Femur (tissue), 1 donor: ENCODE measurements at places on chromosomes 12 and 14.

DNA sequence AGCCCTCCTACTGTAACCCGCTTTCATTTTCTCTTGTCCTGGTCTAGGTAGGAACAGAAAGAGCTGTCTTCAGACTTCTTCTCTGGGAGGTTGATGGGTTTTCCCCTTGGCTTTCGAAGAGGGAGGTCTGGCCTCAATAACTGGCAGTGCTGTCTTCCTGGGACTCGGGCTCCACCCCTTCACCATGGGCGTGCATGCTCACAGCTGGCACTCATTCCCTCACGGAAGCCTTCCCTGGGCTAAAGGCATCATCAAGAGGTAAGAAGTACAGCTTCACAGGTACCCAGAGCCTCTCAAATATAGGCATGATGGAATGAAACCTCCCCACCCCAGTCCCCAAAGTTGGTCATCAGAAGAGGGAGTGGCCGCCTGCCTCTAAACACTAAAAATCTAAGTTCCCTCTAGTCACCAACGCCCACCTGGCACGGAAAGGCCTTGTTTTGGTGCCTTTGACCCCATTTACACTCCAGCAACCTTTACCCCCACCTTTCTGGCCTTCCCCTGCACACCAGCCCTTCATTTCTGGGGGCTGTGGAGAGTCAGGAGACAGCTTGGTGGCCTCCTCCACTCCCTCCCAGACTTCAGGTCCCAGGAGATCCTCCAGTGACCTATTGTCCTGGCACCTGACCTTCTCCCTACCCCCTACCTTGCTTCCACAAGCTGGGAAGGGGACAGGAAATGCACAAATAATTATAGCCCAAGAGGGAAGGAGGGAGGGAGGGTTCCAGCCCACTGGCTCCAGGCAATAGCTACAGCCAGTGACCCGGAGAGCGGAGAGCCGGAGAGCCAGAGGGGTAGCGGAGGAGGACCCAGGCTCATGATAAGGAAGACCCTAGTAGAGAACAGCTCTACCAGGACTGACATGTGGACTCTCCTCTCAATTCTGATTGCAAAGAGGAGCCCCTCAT, 2.8 kb downstream of the RAPGEF3 start:
- DNase-seq: no peak

- no peak for DNase-seq
These were observed 12.7 kb downstream of the TGFB3 start for GRCh38 chr14:75969126-75969525.

DNA sequence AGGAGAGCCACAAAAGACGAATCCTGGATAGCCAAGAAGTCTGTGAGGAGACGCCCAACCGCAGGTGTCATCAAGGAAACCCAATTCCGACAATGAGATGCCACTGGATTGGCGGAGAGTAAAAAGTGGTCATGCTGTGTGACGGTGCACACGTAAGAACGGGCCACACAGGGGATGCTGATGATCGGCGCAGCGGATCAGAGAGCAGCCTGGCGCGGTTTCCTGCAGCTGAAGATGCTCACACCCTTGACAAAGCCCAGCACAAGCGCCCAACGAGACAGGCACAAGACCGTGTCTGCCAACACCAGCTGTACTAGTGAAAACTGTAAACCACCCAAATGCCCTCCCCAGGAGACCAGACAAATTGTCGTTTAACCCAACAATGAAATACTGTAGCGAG, 55.8 kb downstream of the CCDC85C start:
- no peak for DNase-seq

GRCh38 chr14:79378020-79378419, 833.3 kb downstream of the DIO2 start:
- no peak for DNase-seq

- no peak for DNase-seq
These were observed 53.8 kb downstream of the TESC start for GRCh38 chr12:117045160-117046010.

- DNase-seq: no peak
These were observed 105.3 kb downstream of the KCNH5 start for GRCh38 chr14:62939970-62940369.

DNA sequence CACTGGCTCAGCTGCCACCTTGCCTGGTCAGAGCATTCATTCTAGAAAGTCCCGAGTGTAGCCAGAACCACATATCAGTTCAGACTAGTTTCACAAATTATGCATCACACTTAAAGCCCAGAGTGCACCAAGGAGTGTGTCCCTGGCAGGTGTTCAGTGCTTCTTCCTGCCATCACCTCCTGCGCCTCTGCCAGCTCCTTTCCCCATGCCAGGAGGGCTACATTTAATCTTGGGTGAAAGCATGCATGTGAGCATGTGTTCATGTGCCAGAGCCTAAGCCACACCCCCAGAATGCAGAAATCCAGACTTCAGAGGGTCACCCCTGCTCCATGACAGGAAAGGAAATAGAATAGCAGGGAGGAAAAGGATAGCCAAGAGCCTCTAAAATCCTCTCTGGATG, 381.6 kb downstream of the DPF3 start:
- DNase-seq: no peak

DNA sequence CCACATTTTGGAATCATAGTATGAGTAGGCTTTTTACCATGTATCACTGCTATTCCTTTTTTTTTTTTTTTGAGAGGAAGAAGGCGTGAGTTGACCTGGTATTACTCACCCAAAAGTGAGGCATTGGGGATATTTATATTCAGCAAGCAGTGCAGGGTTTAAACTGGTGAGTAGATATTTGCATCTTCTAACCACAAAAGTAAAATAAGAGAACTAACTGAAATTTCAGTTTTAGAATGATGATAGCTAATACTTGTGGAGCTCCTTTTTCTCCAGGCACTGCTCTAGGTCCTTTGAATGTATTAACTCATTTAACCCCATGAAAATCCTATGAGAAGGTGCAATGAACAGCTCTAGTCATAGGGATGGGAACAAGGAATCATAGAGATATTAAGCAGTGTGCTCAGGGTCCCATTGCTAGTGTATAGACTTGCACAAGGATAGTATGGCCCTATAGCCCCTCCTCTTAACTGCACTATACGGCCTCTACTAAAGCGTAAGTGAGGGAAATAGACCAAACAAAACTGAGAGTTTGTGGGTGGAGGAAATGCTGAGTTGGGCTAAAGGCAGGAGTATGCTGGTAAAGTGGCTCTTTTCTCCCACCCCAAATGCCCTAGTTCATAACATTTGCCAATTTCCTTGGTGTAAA, 104.3 kb upstream of the MAX start:
- DNase-seq: no peak

- DNase-seq: peak; percentile 63
These were observed 17.7 kb downstream of the SMCO2 start for GRCh38 chr12:27464220-27464554.

DNA sequence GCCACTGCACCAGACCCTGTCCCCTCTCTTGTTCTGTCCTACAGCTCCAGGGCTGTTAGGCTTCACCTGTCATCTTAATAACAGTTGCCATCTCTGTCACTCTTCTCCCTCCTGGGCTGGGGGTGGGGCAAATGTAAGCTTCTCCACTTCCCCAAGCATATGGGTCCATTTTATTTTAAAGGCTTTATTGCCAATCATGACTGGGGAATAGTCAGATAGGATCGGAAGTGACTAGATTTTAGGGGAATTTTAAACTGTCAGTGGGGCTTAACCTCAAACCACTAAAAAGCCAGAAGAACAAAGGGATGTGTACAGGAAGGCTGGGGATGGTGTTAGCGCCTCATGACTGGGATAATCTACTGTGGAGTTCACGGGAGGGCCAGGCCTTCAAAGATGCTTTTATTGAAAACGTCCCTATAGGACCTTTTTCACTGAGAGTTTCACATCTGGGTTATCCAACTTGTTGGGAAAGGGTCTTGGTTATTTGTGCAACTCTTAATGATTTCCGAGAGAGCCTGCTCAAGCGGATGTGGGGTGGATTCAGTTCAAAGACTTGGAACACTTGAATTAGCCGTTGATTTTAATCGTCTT, 41.6 kb downstream of the CHST11 start:
- DNase-seq: no peak

GRCh38 chr12:2575245-2575644, 219.5 kb upstream of the FKBP4 start:
- DNase-seq: no peak

GRCh38 chr12:122088179-122088810, 9.7 kb downstream of the MLXIP start:
- DNase-seq: no peak

DNA sequence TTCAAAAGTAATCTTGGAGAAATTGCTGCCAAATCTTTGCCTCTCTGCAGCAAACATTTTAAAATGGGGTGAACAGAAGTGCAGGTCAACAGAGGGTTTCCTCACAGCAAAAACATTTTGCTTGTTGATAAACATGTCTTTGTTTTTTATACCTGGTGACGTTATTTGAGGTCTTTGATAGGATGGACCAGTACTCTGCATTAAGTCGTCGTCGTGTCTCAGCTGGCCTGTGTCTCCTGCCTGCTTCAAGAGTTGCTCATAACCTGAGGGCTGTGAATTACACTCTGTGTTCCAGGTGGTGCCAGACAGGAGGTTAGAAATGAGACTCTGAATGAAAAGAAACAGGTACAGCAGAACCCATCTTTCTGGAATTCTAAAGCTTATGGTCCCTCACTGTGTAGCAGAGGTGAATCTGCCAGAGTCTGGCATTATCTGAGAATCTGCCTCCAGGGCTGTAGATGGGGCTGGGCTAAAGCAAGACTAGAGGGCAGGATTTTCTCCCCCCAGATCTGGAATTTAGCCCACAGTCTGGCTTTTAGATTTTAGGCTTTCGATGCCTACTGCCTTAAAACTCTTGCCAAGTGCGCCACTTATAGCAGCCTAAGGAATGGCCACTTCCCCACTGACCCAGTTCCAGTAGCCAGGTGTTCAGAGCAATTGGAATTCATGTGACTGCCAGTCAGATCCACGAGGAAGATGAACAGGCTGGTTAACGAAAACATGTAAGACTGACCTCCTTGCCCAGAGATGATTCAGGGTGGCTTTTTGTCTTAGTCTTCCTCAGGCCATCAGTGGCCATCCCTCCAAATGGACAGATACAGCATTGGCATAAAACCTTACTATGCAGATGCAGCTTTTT, 161.2 kb downstream of the PRKCH start:
- no peak for DNase-seq

- no peak for DNase-seq
These were observed 777.9 kb downstream of the FSCB start for GRCh38 chr14:43729143-43729542.

DNA sequence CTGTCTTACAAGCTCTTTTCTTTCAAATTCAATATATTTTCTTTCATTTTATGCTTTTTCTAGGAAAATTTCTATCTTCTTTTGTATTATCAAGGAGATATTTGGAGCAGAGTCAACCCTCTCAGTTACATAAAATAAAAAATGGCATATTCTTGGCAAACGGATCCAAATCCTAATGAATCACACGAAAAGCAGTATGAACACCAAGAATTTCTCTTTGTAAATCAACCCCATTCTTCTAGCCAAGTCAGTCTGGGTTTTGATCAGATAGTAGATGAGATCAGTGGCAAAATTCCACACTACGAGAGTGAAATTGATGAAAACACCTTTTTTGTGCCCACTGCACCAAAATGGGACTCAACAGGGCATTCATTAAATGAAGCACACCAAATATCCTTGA, 20.6 kb downstream of the PIK3C2G start:
- DNase-seq: no peak

GRCh38 chr12:99658671-99659349, 11.3 kb downstream of the GARIN6 start:
- DNase-seq: no peak

- no peak for DNase-seq
These were observed 124.6 kb upstream of the FRMD6 start for GRCh38 chr14:51527073-51527472.

DNA sequence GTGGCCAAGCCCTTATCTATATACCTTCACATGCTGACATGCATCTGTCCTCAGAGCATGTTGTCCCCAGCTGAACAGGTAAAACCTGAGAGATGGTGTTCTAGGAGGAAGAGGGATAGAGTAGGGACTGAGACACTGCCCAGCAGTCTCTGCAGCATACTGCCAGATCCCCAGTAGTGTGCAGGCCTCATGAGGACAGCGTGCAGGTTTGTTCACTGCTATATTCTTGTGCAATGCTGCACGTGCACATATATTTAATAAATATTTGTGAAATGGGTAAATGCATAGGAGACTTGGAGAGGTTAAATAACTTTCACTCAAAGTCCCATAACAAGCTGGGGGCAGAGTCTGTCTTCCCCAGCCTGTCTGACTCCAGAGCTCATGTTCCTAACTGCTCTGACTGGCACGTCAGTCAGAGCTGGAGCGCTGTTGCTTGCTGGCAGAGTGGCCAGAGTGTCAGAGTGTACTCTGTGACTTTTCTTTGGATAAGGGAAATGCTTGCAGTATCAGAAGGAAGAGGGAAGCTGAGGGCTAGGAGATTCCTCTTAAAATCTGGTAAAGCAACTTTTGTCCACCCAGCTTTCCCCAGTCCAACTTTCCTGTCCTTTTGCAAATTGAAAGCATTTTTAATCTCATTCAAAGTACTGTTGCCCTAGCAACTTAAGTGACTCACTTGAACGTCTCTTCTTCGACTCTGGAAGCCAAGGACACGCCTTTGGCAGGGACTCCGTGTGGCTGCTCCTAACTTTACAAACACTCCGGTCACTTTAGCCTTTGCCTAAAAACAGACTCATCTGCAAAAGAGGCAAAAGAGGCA, 14.9 kb upstream of the POLR3B start:
- peak; percentile 85 for DNase-seq

- DNase-seq: no peak
These were observed 14.3 kb upstream of the MCRS1 start for GRCh38 chr12:49582201-49582600.

DNA sequence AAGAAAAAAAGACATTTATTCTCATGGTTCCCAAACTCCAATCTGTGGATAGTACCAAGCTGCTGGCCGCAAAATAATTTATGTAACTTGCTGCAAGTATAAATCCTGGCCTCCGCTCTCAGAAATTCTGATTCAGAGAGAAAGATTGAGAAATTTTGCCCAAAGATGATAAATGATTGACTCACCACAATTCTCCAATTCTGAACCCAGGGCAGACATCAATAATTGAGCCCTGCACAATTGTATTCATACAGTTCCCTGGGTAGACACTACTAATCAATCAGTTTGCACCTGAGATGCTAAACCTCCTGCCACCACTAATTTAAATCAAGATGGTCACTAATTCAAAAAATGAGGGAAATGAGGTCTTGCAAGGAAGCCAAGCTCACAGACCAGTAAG, 38.2 kb downstream of the TRPV4 start:
- DNase-seq: no peak

GRCh38 chr14:59463787-59464485, 1.2 kb downstream of the GPR135 start:
- no peak for DNase-seq

DNA sequence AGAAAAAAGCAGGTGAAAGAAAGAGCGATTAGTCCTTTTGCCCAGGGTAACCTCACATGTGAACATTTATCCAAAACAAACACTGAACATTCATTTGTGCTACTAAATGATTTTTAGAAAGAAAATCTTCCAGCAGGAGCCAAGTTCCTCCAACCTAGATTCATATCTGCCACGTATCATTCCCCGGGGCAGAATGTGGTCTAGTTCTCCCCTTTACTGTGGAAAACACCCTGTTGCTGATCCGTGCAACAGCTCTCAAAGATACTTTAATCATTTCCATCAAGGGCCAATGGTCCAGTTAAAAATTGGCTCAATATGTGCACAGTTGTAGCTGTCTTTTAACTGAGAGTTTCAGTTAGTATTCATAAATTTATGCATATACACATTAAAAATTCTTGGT, 479.1 kb downstream of the ATP23 start:
- DNase-seq: peak; percentile 43
